SK-N-MC (cell line): ENCODE measurements at places on chromosomes 4 and X.

GRCh38 chr4:76581077-76581962 lies 146.3 kb downstream of the SHROOM3 start:
- no peak for DNase-seq

- no peak for DNase-seq
Observed at GRCh38 chr4:108612365-108612764, 8.0 kb upstream of the RPL34 start.

GRCh38 chr4:52842792-52843191 lies 19.3 kb upstream of the RASL11B start:
- no peak for DNase-seq

- no peak for DNase-seq
Observed at GRCh38 chr4:164948975-164949374, 28.5 kb downstream of the TRIM61 start.

- no peak for DNase-seq
Observed at GRCh38 chr4:19883841-19884240, 367.9 kb upstream of the SLIT2 start.

DNA sequence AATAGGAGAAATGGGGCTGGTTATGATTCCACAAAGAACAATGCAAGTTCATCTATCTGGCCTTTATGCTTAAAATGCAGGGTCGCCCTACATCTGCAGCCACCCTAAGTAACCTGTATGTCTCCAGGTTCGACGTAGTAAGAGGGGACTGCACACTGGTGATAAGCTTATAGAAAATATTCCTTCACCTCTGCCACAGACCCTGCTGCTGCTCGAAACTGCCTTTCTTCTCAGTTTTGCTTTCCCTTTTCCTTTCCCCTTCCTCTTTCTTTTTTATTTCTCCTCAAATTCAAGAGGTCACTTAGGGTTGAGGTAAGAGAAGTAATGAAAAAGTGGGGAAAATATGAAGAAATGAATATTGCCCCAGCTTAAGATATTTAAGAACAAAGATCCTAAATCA lies 123.5 kb downstream of the DCHS2 start:
- DNase-seq = no peak

- DNase-seq = no peak
Observed at GRCh38 chrX:77446029-77446585, 1.1 kb upstream of the FGF16 start.

DNA sequence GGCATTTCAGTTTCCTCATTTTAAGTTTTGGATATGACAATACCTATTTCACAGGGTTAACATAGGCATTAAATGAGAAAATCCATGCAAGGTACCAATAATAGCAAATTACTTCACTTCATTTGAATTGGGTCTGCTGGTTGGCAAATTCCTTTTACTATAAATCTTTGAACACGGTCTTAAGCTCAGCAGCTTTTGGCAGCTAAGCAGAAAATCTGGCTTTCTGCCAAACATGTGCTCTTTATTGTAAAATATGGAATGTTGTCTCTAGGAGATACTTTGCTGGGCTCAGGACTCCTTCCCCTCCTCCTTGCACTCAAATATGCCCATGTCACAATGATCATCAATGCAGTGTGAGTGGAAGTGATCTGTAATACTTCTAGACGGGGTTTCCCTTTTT lies 16.8 kb upstream of the DMP1 start:
- DNase-seq = peak; percentile 94

DNA sequence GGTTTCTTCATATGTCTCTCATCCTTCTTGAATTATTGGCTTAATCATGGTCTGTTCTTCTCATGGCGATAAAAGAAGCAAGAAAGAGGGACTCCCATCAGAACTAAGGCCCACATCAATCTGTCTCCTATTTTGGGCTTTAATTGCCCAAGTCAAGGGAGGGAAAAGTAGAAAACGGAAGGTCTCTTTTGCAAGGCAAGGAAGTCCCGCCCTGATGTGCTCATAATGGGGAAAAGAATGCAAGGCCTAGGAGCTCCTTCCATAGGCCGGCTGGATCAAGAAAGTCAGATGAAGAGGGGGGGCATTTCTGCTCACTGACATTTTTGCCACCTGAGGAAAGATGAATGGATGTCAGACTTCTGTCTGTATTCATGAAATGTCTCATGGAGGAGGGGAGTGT lies 127.7 kb upstream of the RPS6KA3 start:
- DNase-seq = no peak

- DNase-seq = no peak
Observed at GRCh38 chrX:133994576-133994975, 9.2 kb upstream of the GPC3 start.

GRCh38 chr4:109166586-109166985 lies 135.9 kb downstream of the COL25A1 start:
- no peak for DNase-seq

GRCh38 chrX:73850124-73851013 lies 287.4 kb downstream of the CHIC1 start:
- DNase-seq = peak; percentile 6
